ENCODE measurements at places on chromosomes 11 and 22.

- no peak for DNase-seq
Observed at GRCh38 chr11:7603031-7603781, 70.1 kb downstream of the CYB5R2 start.

DNA sequence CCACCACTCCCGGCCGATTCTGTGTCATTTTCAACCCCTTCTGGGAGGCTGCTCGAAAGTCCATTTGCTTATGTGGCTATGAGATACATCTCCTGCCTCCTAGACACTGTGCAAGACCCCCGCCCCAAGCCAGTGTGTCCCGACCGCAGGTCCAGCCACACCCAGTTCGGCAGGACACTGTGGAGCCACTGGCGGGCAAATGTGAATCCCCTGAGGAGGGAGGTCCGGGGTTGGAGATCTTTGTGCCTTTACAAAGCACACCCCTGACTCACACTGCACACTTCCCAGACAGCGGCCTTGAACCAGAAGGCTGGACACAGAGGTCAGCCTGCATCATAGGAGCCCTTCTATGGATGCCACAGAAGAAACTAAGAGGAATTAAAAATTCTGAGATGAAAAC lies 17.4 kb downstream of the FXYD6 start:
- DNase-seq = no peak

DNA sequence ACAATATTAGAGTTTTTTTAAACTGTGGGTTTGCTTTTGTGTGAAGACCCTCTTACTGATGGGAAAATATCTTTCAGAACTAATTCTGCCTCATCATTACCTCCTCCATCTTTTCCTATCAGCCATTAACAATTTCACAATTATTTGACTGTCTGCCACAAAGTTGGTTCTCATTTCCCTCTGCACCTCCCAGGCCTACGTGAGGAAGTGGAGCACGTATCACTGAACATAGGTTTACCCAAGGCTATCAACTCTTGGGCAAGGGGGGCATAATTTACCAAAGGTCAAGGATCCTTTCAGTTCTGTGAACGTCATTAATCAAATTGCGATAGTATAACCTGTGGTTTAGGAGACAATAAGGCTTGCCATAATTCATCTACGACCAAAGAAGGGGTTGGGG lies 60.0 kb downstream of the LIF start:
- DNase-seq = no peak

DNA sequence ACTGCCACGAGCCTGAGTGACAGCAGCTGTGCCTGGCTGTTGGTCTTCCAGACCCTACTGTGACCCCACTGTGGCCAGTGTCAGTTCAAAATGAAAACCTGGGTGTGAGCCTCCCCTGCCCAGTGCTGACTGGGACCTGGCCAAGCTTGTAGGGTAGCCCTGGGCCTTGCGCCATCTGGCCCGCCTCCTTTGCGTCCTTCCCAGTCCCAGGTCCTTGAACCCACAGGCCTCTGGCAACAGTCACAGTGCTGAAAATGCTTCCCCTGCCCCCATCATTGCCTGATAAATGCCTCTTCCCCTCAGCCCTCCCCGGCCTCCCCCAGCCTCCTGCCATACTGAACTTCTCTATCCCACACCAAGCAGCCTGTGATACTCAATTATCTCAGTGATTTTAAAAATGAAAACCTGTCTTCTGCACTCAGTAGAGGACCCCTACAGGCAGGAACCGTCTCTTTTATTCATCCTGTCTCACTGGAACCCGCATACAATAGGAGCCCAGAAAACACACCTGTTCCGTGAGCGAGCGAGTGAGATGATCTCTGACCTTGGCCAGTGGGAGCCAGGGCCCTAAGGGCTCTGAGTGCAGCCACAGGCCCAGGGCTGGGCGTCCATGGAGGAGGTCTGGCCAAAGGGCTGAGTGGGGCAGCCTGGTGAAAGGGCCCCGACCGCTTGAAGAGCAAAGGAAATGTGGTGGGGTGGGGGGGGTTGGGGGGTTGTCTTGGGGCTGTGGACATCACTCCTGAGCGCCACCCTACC lies 49.7 kb upstream of the TTLL12 start:
- DNase-seq = no peak

DNA sequence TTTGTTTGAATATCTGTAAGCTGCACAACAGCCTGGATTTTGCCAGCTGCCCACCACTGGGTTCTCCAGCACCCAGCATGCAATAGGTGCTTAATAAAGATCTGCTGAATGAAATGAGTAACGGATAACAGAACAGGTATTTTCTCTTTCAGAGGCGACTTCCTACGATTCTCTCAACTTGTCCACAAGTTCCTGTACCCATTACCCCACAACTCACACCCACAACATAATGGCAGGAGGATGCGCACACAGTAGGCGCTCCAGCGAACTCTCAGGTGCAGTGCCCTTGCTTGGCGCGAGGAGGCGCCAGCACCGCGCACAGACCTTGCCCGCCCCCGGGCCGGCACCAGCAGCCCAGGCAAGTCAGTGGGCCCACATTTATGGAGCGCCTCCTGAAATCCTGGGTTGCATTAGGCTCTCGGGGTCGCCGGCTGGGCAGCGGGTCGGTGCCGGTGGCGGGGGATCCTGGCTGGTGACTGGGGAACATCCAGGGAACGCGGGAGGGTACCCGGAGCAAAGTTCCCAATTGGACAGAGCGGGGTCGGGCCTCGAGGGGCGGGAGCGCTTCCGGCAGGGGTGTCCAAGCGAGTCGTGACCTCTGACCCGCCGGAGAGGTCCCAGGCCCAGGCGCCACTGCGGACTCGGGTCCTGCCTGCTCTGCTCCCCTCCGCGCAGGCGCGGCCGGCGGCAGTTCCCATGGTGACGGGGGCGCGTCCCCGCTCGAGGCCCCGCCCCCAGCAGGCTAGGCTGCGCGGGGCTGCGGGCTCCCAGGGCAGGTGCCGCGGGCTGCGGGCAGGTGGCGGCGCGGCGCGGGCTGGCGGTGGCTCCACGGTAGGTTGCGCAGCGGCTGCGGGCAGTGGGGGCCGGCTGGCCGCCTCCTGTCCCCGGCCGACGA lies at the start of gene KIAA1671:
Gene KIAA1671 (plus strand): TSS at position 775 of the 895 bp plus-strand sequence. CDS start 75,284 bp downstream, outside the sequence.
- DNase-seq = peak; percentile 97

DNA sequence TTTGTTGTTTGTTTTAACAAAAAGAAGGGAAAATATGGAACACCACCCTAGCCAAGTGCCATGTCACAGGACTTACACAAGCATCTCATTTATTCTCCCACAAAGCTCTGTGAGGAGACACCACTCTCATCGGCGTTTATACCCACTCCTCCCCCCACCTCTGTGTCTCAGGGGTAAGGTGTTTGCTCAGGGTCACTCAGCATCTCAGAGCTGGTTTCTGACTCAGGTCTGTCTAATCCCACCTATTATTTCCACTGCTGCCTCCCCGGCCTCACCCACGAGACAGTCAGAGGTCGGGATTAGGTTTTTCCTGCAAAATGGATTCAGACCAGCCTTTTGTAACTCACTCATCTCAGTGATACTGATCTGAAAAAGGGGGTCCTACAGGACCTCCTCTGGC lies 786.0 kb downstream of the OPCML start:
- DNase-seq = no peak

- DNase-seq = no peak
Observed at GRCh38 chr11:82791779-82792178, 58.1 kb upstream of the FAM181B start.

DNA sequence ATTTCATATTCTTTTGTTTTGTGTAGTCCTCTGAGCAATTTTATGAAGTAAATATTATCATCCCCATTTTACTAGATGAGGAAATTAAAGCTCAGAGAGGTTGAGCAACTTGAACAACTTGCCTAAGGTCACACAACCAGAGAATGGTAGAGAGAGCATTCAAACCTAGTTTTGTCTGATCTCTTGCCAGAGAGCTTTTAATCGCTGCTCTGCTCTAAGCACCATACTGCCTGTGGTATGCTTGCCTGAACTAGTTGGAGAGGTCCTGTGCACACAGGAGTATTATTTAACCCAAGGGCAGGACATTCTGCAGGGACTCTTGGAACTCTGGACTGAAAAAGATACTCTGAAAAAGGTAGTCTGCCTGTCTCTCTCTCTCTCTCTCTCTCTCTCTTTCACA lies 38.5 kb downstream of the TRAF6 start:
- no peak for DNase-seq

- DNase-seq = peak; percentile 52
Observed at GRCh38 chr11:36500315-36500721, 9.8 kb downstream of the TRAF6 start.

DNA sequence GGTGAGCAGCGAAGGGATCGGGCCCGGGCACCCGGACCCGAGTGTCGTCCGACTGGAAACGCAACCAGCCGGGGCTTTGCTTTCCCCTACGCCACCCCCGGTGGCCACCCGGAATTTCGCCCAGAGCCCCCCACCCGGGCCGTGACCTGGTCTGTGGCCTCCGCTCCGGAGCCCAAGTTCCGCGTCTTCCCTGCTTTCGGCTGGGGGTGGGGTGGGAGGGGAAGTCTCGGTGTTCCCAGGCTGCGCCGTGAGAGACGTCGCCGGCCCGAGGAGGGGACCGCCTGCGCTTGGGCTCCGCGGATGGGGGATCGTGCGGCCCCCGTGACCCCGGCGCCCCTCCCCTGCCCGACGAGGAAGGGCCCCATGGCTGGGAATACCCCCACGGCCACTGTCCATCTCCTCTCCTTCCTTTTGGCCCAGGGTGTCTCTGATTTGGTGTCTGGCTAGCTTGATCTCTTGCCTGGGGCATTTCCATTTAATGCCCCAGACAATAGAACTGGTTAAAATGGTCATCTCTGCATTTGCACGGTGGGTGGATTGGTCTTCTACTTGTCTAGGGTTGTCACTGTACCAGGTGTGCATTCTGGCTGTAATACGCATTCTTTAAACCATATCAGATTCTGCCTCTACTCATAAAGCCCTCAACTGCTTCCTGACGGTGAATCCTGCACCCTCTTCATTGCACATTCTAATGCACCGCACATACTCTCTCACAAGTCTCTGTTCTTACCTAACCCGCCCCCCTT lies 789 bp downstream of the SIK2 start:
- peak; percentile 32 for DNase-seq

- no peak for DNase-seq
Observed at GRCh38 chr11:8228231-8228630, 35.4 kb downstream of the LMO1 start.

GRCh38 chr11:109677876-109678275 lies 255.9 kb downstream of the C11orf87 start:
- no peak for DNase-seq

DNA sequence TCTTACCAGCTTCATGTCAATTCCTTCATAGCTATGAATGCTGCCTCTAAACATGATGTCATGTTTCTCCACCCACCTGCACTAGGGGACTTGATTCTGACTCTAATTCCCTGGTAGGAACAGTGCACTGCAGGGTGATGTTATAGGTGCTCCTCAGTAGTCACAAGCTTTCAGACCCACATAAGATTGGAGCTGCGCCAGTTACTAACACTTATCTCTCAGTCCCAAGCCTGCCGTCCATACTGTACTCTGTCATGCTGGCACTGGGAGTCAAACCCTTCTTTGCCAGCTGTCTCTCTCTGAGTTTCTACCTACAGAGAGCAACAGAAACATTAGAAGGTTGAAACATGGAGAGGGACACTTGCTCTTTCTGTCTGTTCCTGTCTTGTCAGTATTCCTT lies 5.5 kb downstream of the OR56A1 start:
- no peak for DNase-seq

GRCh38 chr11:79199729-79200354 lies 241.0 kb downstream of the TENM4 start:
- DNase-seq = no peak

- no peak for DNase-seq
Observed at GRCh38 chr11:1827931-1828330, 6.9 kb upstream of the SYT8 start.

DNA sequence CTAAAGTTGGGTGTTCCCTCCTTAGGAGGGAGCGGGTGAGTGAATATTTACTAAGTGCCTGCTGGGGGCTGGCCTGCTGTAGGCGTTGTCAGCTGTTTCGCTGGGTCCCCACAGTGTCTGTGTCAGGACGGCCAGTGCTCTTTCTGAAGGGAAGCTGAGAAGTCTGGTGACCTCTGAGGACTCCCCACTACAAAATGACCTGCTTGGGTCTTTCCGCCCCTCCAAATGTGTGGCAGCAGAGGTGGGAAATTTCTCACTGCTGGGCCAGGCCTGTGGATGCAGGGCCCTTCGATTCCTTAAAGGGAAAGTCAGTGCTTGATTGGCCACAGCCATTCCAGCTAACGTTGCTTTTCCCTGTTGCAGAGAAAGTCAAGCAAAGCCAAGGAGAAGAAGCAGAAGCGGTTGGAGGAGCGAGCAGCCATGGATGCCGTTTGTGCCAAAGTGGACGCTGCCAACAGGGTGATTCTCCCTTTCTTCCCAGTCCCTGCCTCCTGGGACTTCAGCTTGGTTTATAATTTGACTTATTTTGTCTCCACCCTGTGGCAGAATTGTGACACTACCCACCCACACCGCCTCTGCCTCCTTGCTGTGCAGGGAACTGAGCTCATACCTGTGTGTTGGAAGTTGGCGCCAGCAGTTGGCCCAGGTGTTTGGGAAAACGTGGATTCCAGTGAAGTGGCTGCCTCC lies 6.8 kb downstream of the NAA40 start:
- DNase-seq = peak; percentile 58

DNA sequence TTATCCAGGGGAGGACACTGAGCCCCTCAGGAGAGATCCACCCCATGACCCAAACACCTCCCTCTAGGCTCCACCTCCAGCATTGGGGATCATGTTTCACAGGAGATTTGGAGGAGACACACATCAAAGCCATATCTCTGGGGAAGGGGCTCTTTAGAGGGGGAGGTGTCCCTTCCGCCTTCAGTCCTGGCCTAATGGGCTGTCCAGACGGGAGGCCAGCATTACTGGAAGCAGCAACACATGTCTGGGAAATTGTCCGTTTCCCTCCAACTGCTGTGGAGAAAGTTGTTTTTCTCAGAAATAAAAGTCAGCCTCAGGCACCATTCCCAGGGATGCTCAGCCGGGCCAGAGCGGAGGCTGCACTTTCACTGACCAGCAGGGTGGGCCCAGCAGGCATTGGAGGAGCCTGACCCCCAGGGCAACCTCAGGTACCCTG lies 9.5 kb downstream of the CACNA1I start:
- DNase-seq = no peak

DNA sequence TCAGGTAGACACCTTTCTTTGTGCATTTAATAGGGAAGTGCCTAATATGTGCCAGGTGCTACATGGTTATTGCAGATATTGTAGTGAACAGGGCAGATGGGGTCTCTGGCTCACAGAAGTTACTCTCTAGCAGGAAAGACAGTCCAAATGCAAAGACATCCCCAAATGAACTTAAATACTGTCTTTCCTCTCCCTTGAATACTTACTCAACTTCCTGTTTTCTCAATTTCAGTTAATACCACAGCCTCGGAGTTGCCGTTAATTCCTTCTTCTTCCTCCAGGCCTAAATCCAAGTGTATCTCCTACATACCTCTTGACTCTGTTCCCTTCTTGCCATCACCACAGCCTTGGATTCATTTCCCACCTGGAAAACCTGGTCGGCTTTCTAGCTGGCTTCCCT lies 134.3 kb upstream of the SESN3 start:
- DNase-seq = no peak

- no peak for DNase-seq
Observed at GRCh38 chr11:114310095-114310494, 13.9 kb downstream of the NNMT start.

GRCh38 chr11:14386895-14387480 lies 28.0 kb upstream of the RRAS2 start:
- no peak for DNase-seq

GRCh38 chr11:7030836-7031235 lies 10.6 kb downstream of the NLRP14 start:
- no peak for DNase-seq

GRCh38 chr22:20779014-20779817 lies 5.3 kb downstream of the SERPIND1 start:
- DNase-seq = no peak
